Suprapubic skin (tissue), 4 donors: ENCODE measurements at places on chromosomes 7 and 10. TPM values are rescaled to one million over a fixed set of nuclear protein-coding genes. Genes with fewer than 3 reads are reported as not detected.

The LIPM gene
- total RNA-seq: 34.9 TPM

The ARL4A gene
- total RNA-seq: 116 TPM

The MMRN2 gene
- 28.5 TPM for total RNA-seq

The DPYSL4 gene
- total RNA-seq: 0.38 TPM

The HABP2 gene
- total RNA-seq: 0.72 TPM

The AKR1D1 gene
- total RNA-seq: 0.39 TPM

The WNT8B gene
- 0.34 TPM for total RNA-seq

The FAM13C gene
- total RNA-seq: 21.8 TPM

The ELN gene
- 30.7 TPM for total RNA-seq

The PDCD11 gene
- total RNA-seq: 31.2 TPM

The HTR7 gene
- total RNA-seq: 0.23 TPM

The TMEM196 gene
- total RNA-seq: not detected

The PRSS37 gene
- not detected for total RNA-seq

The GOLGA7B gene
- total RNA-seq: 12.0 TPM

The HTRA1 gene
- total RNA-seq: 99.5 TPM

The PNLIP gene
- not detected for total RNA-seq

The KIN gene
- 9.9 TPM for total RNA-seq

The CFAP70 gene
- 5.7 TPM for total RNA-seq

The PPP1R9A gene
- total RNA-seq: 3.7 TPM

The FAM25A gene
- total RNA-seq: 431 TPM

The PPP1R3C gene
- total RNA-seq: 5.1 TPM

The VAX1 gene
- not detected for total RNA-seq

The NPY gene
- not detected for total RNA-seq

The PCDH15 gene
- not detected for total RNA-seq

The ADAP1 gene
- total RNA-seq: 9.1 TPM

The GOT1 gene
- 31.8 TPM for total RNA-seq

The RTKN2 gene
- total RNA-seq: 0.89 TPM

The MUC12 gene
- not detected for total RNA-seq

The TFR2 gene
- total RNA-seq: 1.5 TPM

The CDK14 gene
- 4.2 TPM for total RNA-seq

The PRPS1L1 gene
- total RNA-seq: 0.89 TPM

The C10orf53 gene
- total RNA-seq: not detected

The NPC1L1 gene
- not detected for total RNA-seq

The GNAT3 gene
- total RNA-seq: not detected

The FBH1 gene
- 102 TPM for total RNA-seq

The OR2A1 gene
- not detected for total RNA-seq

The CHST12 gene
- total RNA-seq: 28.2 TPM

The DAGLB gene
- total RNA-seq: 24.8 TPM

The CRPPA gene
- 2.0 TPM for total RNA-seq

The CEP55 gene
- total RNA-seq: 1.4 TPM

The TLX1 gene
- total RNA-seq: not detected

The PDZD8 gene
- 32.7 TPM for total RNA-seq

The MKX gene
- total RNA-seq: 0.53 TPM

The SEM1 gene
- 33.3 TPM for total RNA-seq
